ENCODE measurements at places on chromosomes 11 and 22.
A peak's percentile ranks its signal among the peaks of the same experiment; 100 is the strongest.

DNA sequence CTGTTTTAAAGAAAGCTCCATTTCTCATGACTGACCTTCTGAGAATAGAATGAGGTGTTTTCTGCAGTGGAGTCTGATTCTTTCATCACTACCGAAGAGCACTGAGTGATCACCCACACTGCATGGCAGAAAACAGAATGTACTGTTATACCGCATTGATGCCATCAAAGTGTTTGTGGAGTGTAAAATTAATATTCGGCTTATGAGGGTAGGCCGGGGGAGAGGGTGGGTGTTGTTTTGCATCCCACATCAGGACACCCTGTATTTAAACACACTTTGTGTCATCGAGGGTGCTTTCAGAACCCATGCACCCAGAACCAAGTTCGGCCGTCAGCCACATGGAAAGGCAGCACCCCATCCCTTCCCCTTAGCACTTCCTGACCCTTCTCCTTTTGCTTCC is 41.3 kb upstream of the ETS1 start:
- no peak for DNase-seq

DNA sequence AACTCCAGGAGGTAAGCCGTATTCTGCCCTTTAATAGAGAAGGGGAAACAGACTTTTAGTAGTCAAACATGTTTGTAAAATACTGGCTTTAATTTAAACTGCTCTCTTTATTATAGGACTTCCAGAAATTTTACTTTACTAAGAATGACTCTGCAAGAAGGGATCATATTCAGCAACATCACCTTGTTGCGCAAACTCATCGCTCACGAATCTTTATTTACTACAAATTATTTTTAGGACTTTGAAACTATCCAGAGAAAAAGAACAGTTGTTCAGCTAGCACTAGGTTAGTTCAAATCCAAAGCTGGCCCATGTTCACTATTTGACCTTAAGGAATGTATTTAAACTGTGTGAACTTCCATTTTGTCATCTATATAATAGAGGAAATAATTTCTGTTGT is 498.3 kb upstream of the TENM4 start:
- no peak for DNase-seq

DNA sequence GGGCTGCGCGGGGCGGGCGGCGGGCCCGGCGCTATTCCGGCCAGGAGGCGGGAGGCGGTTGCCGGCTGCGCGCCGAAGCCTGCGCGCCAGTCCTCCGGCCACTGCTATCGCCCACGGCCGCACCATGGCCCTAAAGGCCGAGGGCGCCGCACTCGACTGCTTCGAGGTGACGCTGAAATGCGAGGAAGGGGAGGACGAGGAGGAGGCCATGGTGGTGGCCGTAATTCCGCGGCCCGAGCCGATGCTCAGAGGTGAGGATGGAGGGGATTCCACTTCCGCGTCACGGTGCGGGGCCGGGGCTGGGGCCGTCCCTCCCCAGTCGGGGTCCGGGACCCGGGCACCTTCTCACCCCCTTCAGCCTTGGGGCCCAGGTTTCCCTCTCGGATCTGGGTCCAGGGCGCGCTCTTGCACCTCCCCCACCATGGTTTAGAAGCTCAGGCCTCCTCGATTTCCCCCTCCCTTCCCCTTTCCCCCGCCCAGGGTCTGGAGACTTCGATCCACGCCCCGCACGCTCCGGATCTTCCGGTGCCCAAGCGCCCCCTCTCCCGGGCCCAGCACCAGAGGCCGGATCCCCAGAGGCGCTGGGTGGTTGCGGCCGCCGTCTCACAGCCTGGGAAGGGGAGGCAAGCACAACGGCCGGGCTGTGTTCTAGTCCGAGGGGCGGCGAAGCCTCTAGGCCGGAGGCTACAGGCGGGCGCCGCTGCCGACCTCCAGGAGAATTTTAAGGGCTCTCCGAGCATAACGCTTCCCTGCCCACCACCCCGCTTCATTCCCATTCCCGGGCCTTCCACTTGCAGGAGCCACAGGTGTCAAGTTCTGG is 517 bp downstream of the SPINDOC start:
- DNase-seq, result peak; percentile 17

- DNase-seq, result no peak
Measured at GRCh38 chr11:72829178-72829577, 15.0 kb downstream of the ATG16L2 start.

- DNase-seq, result no peak
Measured at GRCh38 chr22:35467681-35468434, 67.9 kb downstream of the MCM5 start.

GRCh38 chr11:76151556-76152085 is 54.7 kb downstream of the WNT11 start:
- DNase-seq, result no peak

GRCh38 chr11:34053161-34053686 is 1.7 kb downstream of the CAPRIN1 start:
- DNase-seq, result peak; percentile 69

DNA sequence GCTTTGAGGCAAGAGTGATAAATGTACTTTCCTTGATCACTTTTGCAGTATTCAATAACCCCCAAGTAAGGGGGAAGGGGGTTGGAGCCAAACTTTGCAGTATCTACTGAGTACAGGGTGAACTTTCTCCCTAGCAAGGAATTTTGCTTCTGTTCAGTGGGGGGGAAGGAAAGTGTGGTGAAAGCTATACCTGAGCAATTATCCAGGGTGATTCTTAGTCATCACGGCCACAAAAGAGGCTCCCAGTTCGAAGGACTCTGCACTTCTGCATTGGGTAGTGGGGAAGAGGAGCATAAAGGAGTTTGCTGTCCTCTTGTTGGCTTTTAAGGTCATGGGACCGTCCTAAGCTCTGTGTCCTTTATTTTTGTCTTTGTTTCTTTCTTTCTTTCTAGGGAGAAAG is 346.5 kb upstream of the SYN3 start:
- no peak for DNase-seq

DNA sequence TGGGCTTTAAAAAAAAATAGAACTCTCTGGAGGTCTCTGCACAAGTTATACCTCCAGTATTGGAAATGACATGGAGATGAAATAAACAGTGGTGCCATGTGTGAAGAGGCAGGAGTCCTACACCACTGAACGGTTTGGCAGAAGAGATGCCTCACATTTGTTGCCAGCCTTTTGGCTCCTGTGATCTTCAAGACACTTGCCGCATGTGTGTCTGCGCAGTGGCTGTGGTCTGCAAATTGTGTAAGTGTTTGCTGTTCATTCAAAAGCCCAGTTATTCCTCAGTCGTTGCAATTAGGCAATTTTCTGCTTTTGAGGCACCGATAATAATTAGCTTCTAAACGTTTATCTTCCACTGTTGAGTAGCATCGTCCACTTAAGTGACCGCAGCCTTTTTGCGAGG is 319.1 kb downstream of the BRD1 start:
- no peak for DNase-seq

DNA sequence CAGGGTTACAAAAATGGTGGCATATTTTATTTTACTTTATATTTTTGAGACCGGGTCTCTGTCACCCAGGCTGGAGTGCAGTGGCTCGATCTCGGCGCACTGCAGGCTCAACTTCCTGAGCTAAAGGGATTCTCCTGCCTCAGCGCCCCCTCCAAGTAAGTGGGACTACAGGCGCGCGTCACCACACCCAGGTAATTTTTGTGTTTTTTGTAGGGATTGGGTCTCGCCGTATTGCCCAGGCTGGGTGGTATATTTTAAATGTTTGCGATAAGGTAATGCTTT is 652 bp upstream of the FOSL1 start:
- DNase-seq, result no peak

DNA sequence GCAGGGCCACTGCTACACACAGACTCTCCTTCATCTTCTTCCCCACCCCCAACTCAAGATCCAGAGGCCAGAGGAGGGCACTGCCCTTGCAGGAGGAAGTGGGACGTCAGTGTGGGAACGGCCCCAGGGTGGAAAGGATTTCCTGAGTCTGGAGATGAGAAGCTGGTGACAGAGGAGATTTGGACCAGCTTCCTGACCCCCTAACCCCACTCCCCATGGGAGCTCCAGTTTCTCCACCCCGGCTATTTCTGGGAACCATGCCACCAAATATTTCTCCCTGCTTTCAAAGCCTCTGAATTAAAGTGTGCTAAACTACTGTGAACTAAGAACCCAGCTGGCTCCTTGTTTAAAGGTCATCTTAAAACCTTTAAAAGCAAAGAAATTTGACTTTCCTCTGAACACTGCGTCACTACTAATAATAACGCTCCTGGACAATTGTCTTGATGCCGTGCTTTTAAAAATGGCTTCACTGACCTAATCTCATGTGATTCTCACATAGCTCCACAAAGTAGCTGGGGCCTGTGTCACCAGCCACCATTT is 46.6 kb downstream of the CWC15 start:
- peak; percentile 53 for DNase-seq

GRCh38 chr11:88337987-88338668 is 592 bp upstream of the CTSC start:
- no peak for DNase-seq

DNA sequence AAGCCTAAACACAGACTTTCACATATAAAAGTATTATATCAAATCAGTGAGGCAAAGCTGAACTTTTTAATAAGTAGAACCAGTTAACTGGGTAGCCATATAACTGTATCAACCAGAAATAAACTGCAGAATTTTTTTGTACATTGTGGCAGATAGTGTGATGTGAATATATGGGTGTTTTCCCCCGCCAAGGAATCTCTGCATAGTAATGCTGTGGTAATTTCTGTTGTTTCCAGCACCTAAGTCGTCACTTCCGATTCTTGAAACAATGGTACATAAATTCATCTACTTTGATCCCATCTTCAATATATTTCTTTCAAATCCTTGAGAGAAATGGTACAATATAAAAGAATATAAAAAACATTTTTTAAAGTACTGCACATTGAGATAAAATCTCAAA is 39.6 kb downstream of the NARS2 start:
- DNase-seq, result no peak

- DNase-seq, result no peak
Measured at GRCh38 chr11:107898270-107898669, 30.0 kb upstream of the RAB39A start.

GRCh38 chr22:21710156-21710555 is 25.4 kb downstream of the YPEL1 start:
- no peak for DNase-seq

GRCh38 chr11:75191330-75191717 is 40.4 kb downstream of the SLCO2B1 start:
- DNase-seq, result no peak

Measured in amniotic stem cell (primary cell).